ENCODE measurements at places on chromosomes 1 and 21. TPM values are rescaled to one million over a fixed set of nuclear protein-coding genes. Genes with fewer than 3 reads are reported as not detected.

The RNF186 gene
- not detected for total RNA-seq

DNA sequence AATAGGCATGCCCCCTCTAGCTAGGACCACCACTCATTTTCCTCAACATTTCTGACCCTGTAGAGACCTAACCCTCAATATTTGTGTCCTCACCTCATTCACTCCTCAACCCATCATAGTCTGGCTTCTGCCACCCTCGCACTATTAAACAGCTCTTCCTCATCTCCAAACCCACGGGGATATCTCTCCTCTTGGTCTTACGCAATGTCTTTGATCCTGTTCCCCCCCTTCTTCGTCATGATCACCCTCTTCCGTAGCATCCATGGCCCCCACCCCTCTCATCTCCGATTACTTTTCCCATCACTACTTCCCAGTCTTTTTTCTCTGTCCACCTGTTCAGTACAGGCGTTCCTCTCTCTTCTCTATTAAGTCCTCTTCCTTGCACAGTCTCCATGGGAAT lies 51.7 kb upstream of the SPOCD1 start:
- DNase-seq, result no peak

The HTR1D gene
- not detected for total RNA-seq

The HES4 gene
- 12.5 TPM for total RNA-seq

The FMOD gene
- 31.9 TPM for total RNA-seq

The CHIT1 gene
- 2.6 TPM for total RNA-seq

The SLC6A17 gene
- 0.79 TPM for total RNA-seq

DNA sequence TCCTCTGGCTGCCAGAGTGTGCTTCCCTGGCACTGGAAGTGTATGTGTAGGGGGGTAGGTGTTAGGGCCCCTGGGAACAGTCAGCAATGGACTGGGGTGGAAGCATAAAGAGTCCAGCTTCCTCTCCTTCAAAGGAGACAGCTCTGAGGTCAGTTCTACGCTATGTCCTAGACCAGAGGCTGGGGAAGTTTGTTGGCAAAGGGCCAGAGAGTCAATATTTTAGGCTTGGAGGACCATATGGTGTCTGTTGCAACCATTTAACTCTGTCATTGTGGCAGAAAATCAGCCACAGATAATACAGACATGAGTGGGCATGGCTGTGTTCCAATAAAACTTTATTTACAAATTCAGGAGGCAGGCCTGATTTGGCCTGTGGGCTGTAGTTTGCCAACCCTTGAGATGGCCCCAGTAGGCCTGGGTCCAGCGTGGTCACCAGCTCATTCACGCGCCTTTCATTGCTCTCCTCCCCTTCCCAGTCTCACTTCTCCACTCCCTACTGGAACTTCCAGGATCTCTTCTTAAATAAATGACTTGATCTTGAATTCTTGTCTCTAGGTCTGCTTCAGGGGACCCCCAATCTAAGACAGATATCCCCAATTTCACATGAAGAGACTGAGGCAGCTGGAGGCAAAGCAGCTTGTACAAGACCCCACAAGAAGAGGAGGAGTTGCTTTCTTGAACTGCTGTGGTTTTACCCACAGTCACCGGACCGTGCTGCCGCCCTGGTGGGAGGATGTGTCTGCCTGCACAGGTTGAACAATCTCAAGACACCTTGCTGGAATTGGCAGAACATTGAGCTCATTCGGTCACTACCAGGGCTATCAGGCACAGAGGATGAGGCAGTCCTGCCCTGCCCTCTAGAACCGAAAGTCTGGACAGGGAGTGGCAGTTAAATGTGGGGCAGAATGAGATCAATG lies 162.4 kb upstream of the POU3F1 start:
- no peak for DNase-seq

The SPRR2A gene
- 1.6 TPM for total RNA-seq

The GBP1 gene
- 42.4 TPM for total RNA-seq

- no peak for DNase-seq
These were observed 60.4 kb downstream of the ITPKB start for GRCh38 chr1:226678701-226679100.

GRCh38 chr1:222546548-222547259 lies 1.2 kb downstream of the HHIPL2 start:
- DNase-seq, result no peak

GRCh38 chr1:45623972-45624371 lies at the start of gene CCDC17:
Gene CCDC17, minus strand, starts transcription at chr1:45624054. Its CDS starts 145 bp downstream, at chr1:45623909.
- DNase-seq, result no peak

DNA sequence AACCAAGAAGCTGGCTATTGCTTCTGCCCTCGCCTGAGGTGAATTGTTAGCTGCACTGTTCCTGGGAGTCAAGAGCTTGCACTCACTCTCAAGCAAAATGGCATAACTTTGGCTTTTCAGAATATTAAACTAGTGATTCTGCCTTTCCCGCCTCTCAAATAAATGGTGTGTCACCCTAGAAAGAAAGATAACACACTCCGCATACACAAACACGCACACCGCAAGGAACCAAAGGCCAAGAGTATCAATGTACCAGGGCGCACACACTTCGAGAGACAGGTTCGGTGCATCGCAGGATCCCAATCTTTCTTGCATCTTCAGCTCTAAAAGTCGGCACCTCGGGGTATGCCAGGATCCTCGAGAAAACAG lies 470 bp upstream of the RTCA start:
- DNase-seq, result peak; percentile 52

DNA sequence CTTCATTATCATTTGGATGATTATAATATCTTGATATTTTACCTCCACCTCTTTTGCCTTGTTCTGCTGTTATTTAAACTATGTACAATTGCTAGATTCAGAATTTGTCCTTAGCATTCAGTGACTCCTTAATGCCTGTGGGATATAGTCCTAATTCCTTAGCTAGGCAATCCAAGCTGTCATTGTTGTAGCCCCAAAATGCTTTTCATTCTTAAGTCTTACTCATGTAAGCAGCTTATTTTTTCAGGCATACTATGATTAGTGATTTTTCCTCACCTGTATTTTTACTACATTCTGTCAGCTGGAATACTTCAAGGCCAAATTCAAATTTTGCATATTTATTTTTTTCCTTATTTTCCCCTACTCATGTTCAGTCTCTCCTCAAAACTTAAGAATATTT lies 13.4 kb downstream of the PKN2 start:
- no peak for DNase-seq

- DNase-seq, result no peak
These were observed 81.9 kb upstream of the HAO2 start for GRCh38 chr1:119286587-119287181.

Data from skin of body (tissue), 3 donors.